ENCODE measurements at places on chromosomes 7 and 10. TPM values are rescaled to one million over a fixed set of nuclear protein-coding genes. Genes with fewer than 3 reads are reported as not detected.

The PLAC9 gene
- 7.8 TPM for total RNA-seq

The CALCR gene
- 0.44 TPM for total RNA-seq

The VAX1 gene
- not detected for total RNA-seq

The TBRG4 gene
- 127 TPM for total RNA-seq

The SPDYE8 gene
- total RNA-seq = not detected

The HOXA13 gene
- total RNA-seq = not detected

The FAM13C gene
- total RNA-seq = 0.39 TPM

The POP7 gene
- 96.9 TPM for total RNA-seq

The HMX3 gene
- 0.20 TPM for total RNA-seq

The MOGAT3 gene
- total RNA-seq = 0.15 TPM

DNA sequence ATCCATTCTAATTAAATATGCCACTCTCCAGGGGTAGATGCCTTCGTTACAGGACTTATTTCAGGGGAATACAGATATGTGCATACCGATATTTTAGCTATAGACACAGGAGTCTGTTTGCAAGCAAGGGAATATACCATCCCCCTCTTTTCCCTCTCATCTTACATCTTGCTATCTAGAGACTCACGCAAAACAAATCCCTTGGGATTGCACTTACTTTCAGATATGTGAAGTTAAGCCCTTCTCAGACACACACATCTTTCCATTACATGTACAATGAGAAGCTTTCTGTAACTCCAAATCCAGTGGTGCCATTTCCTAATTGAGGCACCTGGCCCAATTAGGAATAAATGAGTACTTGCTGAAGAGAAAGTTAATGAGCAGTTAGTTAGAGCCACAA is 250.4 kb upstream of the FZD8 start:
- DNase-seq = no peak

GRCh38 chr7:93715234-93715633 is 140.7 kb upstream of the CALCR start:
- DNase-seq = peak; percentile 72

GRCh38 chr10:34237898-34238455 is 577.1 kb downstream of the PARD3 start:
- no peak for DNase-seq

DNA sequence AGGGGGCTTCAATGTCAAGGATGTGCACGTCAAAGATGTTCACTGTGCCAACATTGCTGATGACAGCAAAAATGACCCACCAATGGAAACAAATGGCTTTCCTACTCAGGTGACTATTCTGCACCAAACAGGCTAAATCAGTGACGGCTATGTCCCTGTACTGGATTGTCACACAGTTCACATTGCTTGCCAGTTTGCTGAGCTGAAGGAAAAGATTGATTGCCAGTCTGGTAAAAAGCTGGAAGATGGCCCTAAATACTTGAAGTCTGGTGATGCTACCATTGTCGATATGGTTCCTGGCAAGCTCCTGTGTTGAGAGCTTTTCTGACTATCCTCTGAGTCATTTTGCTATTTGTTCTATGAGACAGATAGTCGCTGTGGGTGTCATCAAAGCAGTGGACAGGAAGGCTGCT is 202.2 kb upstream of the ETV1 start:
- no peak for DNase-seq

GRCh38 chr7:127632276-127632910 is 14.5 kb upstream of the PAX4 start:
- DNase-seq = no peak

DNA sequence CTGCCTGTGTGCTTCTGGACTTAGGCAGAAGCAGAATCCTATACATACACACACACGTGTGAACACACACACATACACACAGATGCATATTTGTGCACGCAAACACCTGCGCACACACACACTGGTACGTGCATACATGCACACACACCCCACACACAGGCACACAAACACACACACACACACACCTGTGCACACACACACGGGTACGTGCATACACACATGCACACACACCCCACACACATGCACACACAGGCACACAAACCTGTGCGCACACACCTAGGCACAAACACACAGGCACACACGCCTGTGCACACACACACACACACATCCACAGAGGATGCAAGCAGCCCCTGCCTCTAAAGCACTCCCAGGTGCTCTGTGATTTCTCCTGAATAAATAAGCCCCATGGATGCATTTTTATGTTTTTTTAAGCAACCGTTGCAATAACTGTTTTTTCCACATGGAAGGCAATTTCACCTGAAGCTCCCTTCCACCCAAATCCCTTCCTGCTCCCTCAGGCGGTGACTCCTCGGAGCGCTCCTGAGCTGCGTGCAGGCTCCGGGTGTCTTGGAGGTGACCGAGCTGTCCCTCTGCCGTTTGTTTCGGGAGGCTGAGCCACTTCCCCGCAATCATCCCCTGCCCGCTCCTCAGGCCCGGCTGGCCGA is 41.5 kb upstream of the PDGFA start:
- no peak for DNase-seq

DNA sequence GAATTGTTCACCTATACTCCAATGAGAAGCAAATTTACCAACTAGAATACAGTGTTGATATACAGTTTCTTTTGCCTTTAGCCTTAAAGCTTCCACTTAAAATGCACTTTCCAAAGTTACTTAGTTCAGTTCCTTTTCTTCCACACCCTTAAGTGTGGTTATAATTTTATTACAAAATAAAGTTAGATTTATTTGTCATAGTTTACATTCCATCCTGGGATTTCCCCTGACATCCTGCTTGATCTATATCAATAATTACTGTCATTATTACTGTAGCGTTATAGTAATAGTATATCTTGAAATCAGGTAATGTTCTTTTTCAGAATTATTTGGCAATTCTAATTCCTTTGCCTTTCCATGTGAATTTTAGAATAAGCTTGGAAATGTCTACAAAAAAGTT is 23.3 kb upstream of the MEST start:
- DNase-seq = no peak

- peak; percentile 86 for DNase-seq
Measured at GRCh38 chr7:155456738-155457543, 988 bp upstream of the EN2 start.

- DNase-seq = no peak
Measured at GRCh38 chr10:124867304-124867703, 65.7 kb downstream of the ABRAXAS2 start.

DNA sequence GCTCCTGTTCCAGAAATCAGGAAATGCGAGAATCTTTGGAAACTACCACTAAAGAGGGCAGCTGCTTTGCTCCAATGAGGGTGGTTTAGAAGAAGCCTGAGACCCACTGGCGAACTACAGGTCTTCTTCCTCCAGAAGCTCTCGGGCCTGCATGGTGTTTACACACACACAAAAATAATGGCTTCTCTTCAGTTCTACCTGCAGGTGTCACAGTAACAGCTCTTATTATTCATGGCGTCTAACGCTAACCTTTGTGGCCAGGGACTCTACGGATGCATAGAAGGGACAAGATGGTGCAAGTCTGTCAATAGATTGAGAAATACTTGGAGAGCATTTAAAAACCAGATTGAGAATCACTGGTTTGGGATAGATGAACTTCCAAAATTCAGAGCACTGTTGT is 22.4 kb downstream of the GPR141 start:
- no peak for DNase-seq

DNA sequence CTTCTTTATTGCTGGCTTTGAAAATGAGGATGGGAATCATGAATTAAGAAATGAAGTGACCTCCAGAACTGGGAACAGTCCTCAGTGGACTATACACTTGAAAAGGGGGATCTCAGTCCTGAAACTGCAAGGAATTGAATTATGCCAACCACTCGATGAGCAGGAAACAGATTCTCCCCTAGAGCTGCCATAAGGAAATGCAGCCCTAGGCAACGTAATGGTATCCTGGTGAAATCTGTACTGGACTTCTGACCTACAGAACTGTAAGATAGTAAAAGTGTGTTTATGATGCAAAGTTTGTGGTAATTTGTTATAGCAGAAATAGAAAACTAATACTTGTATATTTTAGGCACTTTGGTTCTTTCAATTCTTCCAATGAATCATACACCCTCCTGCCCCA is 236.4 kb upstream of the TAC1 start:
- no peak for DNase-seq

DNA sequence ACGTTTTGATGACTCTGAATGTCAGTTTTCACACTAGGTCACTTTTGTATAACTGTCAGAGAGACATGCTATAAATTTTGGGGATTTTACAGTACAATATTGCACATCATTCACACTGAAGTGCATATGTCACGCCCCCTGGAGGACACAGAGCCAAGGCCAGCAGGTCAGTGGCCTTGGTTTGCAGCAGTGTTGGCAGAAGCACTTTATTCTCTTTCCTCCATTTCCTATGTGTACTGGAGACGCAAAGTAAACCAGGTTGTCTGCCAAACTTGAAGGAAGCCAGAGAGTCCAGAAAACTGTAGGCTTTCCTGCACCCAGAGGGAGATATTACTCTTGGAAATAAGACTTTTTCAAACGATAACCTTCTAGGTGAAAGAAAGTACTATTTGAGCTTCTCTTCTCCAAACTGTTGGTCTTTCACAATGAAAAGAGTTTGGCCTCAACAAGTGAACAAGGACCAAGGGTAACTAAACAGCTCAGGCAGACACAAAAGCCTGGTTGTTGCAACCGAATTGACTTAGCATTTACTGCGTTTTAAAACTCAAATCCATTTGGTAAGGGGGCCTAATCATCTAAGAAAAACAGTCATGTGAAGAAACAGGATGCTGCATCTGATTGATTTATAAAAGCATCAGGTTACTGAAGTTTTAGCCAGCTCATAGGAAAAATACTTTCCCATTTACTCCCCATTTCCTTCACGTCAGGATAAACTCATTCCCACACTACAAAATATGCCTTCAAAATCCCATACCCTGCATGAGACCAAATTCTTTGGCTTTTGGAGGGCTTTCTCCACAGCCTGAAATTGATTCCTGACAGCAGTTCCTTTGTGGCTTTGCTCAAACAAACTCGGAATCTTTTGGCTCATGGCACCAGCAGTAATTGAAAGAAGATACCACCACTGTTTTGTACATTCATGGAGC is 83.0 kb upstream of the SEC61G start:
- peak; percentile 47 for DNase-seq

- no peak for DNase-seq
Measured at GRCh38 chr10:90798482-90798881, 59.4 kb downstream of the HTR7 start.

GRCh38 chr7:94374721-94375566 is 19.8 kb upstream of the COL1A2 start:
- DNase-seq = peak; percentile 60

GRCh38 chr7:80772347-80772993 is 134.0 kb downstream of the CD36 start:
- DNase-seq = no peak

- no peak for DNase-seq
Measured at GRCh38 chr7:30968747-30969603, 5.2 kb downstream of the GHRHR start.

DNA sequence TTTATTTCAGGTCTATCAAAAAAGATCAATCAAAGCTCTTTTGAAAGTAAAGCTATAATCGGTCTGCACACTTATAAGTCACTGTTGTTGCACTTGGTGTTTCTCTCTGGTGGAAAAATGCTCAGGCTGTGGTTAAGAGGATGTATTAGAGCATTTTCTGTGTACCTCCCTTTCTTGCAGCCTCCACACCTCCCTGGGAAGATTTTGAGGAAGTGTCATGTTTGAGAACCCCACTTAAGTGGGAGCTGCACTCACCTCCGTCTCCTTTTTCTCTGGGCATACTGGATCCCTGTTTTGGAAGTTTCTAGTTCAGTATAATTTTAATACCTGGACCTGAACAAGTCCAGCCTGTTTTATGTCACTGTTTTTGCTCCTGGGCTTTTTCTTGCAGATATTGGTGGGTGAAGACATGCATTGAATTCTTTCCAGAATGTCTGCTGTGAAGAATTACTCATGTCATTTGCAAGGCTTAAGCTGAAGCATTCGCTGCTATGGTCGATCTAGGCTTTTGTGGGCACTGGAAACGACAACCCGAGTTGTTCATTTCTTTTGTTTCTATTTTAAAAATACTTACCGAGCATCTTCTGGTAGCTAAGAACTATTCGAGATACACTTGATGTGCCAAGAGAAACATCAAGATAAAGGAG is 36.6 kb downstream of the TCF7L2 start:
- DNase-seq = no peak

DNA sequence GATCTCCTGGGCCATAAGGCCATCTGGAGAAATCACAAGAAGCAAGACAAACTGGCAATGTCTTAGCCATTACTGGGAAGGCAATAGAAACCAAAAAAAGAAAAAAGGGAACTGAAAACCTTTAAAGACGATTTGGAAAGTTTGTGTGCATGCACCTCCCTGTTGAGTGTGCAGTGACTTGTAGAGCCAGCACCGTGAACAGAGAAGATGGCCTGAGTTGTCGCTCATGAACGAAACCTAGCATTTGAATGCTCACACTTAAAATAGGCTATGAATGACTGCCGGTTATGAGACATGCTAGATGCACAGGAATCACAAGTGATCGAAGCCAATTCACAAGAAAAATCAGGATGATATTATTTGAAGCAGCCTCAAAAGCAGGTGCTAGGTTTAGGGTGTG is 151.3 kb upstream of the ADO start:
- DNase-seq = no peak

DNA sequence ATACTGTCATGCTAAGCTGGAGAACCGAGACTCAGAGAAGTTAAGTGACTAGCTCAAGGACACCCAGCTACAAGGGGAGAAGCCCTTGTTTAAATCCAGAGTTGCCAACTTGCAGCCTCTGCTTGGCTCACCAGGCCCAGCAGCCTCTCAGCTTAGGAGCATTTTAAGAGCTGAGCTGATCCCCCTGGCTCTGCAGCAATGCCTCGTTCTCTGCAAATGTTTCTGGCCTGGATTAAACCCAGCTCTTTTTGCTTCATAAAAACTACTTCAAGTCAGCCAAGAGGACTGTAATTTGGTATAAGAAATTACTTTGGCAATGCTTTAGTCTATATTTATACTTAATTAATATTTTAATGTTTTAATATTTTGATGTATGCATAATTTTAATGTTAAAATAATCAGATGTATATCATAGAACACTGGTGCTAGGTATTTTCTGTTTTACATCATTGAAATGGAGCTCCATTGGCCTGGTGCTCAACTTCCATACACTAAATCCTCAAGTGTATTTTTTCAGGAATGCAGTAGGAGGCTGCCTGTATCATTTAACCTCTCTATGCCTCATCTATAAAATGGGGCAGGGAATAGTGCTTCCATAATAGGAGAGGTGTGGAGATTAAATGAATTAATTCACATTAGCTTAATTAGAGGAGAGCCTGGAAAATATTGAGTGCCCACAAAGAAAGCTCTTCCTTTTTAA is 184.2 kb downstream of the EMX2 start:
- no peak for DNase-seq

DNA sequence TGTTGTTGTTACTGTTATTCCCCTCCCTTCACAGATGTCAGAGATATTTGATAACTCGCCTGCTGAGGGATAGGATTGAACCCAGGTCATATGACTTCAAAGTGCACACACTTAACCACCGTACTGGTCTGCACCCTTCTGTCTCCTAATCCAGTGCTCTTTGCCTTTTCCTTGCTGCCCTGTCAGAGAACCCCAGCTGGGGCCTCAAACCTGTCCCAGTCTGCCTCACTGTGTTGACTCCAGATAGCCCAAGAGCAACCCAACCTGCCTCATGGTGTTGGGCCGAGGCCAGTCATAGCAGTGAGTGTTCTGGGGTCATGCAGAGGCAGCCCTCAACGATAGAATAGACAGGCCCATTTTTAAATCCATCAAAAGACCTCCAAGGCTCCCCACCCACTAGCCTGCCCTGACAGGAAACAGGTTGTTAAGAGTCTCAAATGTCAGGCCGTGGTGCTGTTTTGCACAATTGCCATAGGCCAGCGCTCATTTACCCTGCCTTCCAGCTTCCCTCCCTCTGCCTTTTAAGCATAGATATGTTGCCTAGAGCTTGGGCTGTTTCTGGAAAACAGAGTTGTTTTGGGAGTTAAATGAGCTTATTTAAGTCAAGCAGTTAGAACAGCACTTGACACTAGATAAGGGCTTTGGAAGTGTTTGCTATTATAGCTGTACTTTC is 37.0 kb upstream of the PDCD4 start:
- peak; percentile 67 for DNase-seq
